ENCODE measurements at places on chromosomes 11 and 22.
A peak's percentile ranks its signal among the peaks of the same experiment; 100 is the strongest.

- DNase-seq, result no peak
These were observed 7.8 kb upstream of the DUSP18 start for GRCh38 chr22:30675436-30675835.

- DNase-seq, result peak; percentile 70
These were observed 5.9 kb downstream of the RNF215 start for GRCh38 chr22:30381264-30381663.

DNA sequence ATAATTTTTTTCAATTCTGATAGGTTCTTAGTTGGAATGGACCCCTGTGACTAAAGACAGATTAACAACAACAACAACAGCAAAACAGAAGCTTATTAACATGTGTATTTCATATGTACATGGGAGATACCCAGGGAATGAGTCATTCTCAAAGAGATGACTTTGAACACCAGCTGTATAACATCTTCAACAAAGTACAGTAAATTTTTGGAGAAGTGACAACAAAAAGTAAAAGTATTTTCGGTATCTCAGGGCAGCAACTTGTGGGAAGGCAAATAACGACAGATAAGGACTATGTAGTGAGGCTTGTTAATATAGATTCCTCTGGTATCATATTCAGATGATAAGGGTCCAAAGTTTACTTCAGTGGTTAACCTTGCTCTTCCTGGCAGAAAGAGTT lies 573.4 kb upstream of the RAG2 start:
- no peak for DNase-seq

GRCh38 chr11:35087648-35088047 lies 51.3 kb upstream of the CD44 start:
- DNase-seq, result no peak

DNA sequence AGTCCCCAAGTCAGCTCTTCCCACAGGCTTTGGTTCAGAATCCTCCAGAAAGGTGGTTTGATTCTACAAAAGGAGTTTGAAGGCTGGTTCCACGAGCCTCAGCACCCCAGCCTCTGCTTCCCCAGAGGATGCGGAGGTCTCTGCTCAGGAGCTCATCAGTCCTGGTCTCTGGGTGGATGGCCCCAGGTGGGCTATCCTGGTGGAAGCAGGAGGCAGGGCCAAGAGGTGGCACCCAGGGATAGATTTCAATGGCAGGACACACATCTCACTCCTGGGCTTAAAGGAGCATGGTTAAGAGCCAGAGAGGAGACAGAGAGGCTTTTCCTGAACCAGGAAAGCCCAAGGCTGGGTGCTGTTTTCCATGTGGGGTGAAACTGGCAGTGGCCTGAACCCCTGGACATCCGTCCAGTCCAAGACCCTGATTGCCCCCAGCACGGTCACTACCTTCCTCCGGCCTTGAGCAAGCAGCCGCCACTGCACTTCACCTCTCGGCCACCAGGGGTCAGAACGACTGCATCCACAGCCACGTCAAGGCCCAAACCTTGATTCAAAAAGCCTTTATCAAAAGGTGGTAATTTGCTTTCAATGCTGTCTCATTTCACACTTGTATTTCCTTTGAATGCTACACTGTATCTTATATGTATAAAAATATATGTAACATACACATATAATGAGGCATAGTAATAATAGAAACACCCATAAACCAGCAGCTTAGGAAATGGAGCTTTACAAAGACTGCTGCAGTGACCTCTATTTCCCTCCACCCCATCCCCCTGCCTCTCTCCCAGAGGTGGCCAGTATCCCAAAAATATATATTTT lies 19.3 kb upstream of the FXYD2 start:
- peak; percentile 96 for DNase-seq

- peak; percentile 83 for DNase-seq
These were observed 6.0 kb upstream of the SUSD2 start for GRCh38 chr22:24175160-24175808.

GRCh38 chr11:96567176-96567575 lies 177.4 kb downstream of the JRKL start:
- DNase-seq, result no peak

DNA sequence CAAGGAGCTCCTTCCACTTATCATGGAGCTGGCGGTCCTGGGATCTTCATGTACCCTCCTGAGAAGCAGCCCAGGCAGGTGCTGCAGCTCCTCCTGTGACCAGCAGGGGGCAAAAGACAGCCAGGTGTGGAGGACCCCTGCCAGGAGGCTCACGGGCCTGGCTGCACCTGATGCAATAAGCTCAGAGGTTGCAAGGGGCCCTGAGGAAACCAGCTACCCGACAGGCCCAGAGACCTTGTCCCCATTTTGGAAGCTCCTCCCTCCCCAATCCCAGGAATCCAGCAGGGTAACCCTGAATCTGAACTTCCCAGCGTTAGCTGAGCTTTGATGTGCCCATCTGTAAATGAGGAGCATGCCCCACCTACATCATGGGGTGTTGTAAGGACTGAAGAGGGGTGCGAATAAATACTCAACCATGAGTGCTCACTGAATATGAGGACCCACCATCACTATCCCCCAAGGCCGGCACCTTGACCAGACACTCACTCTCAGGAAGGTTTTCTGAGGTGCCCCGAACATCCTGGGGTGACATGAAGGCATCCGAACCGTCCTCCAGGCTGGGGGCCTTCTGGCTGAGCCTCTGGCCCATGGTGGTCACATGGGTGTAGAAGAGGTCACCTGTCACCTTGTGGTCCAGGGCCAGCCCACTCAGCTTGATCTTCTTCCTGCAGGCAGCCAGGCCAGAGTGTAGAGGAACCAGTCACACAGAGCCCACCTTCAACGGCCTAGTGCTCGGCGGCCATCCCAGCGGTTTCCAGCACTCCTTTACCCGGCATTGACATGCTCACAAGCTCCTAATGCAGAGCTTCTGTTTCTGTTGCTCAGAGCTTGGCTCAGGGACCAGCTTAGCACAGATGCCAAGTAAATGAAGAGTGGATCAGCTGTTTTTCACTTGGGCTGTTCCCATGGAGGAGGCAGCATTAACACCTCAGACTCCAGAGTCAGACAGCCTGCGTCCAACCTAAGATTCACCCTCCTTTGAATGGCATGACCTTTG lies 21.7 kb downstream of the SLC43A1 start:
- DNase-seq, result peak; percentile 88

DNA sequence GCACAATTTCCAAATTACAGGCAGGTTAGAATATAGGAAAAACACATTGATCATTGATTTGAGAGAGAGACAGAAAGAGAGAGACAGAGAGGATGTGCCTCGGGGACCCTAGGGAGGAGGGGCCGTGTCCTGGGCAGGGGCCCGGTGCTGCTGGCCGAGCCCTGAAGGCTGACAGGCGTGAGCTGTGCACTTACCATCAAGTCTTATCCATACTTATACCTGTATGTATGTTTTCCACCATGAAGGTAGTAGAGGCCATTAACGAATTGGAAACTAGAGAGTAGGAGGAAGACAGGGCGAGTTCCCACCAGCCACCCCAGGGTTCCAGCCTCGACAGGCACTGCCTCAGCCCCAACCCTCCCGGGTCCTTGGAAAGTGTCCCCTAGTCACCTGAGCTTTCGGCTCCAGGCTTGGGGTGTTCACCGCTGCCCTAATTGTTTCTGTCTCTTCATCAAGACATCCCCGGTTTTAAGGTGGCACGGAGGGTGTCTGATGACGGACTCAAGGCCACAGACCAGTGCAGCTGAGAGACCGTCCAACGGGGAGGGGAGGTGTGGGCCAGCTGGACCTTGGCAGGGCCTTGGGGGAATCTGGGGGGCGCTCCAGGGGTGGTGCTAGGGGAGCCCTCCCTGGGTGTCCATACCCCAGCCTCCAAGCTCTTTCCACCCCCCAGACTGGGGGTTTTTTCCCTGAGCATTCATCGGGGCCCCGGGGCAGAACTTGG lies 431.3 kb downstream of the TBC1D22A start:
- peak; percentile 10 for DNase-seq

DNA sequence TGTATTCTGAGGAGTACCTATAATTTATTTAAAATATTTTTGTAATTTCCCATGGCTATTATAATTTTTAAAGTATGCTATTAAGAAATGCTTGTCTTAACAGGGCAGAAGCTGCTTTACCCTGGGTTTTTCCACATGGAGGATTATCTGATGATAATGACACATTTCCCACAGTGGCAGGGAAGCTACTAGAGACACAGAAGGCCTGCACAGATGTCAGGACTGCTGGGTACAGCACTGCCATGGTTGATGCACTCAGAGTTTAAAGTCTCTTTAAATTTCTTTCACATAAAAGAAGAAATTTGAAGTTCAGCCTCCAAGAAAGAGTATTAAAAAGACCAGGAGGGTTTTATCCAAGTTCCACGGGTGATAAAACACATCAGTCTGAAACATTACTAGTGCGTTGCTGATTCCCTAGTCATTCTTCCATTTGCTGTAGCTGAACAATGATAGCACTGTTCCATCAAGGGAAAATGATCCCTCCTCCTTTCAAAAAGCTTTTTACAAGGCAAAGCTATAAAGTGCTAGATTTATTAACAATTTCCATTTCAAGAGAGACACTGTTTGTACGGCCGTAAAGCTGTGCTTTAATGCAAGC lies 363.0 kb downstream of the CNTN5 start:
- DNase-seq, result no peak

GRCh38 chr11:72370201-72370600 lies 64.1 kb downstream of the CLPB start:
- DNase-seq, result no peak

DNA sequence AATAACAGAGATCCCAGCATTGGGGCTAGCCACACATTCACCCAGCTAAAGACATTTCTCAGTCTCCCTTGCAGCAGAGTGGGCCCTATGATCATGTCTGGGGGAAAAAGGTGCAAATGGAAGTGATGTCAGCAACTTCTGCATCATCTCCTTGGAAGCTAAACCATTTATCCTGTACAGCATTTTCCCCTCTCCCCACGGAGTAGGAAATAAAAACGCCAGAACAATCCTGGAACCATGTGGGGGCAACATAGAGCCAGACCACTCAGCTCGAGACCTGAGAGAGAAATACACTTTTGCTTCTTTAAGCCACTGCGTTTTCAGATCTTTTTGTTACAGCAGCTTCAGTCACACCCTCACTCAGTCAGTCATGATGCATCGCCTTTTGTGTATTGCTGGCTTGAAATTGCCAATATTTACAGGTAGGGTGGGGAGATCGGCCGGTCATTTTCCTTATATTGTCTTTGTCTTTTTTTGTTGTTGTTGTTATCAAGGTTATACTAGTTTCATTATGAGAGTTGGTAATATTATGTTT lies 9.1 kb upstream of the RAC2 start:
- DNase-seq, result peak; percentile 23

DNA sequence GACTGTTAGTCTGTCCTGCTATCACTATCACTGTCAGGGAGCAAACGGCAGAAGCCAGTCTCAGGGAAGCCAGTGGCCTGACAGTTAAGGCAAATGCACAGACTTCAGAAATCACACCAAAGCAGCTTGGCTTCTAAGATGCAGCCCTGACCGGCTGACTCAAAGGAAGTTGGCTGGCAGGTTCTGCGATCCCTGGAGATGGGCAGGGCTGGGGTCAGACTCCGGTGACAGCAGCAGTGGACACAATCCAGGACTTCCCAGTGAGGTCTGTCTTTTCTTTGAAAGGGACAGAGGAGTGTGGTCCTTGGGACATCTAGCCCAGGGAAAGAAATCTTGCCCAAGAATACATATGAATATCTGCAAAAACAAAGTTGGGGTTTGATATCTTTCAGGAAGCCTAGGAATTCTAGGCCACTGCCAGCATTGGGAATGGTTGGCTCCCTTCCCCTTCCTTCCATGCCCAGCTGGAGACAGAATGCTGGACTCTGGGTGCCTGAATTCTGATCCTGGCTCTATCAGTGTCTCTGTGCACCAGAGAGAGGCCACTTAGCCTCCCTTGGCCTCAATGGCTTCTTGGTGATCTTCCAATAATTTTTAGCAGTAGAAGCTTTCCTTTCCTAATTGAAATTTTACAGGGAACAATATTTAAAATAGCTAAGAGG lies 108.9 kb downstream of the KIRREL3 start:
- no peak for DNase-seq

- no peak for DNase-seq
These were observed 141.6 kb downstream of the TRPC6 start for GRCh38 chr11:101442171-101442570.

- DNase-seq, result no peak
These were observed 7.2 kb downstream of the RAB36 start for GRCh38 chr22:23152238-23153114.

- no peak for DNase-seq
These were observed 19.1 kb downstream of the ETS1 start for GRCh38 chr11:128568166-128568778.

DNA sequence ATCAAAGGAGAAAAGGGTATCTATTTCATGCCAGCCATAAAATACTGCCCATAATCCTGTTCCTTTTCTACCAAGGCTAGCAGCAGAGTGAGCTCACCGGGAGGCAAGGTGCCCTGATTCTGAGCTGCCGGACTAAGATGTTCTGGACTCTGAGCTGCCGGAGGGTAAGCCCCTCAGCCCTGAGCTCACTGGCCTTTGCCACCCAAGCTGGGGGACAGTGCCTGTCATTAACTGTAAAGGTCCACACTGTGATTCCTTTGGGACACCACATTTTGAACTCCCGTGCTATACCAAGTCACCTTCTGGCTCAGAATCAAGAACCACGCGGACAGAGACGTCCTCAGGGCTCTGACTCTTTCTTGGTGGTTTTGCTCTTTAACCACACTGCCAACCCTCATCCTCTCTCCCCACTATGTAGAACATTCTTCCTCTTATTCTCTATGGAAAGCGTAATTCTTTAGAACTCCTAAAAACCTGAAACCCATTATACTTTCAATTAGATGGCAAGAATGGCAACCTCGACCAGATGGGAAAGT lies 88.4 kb upstream of the BID start:
- no peak for DNase-seq

DNA sequence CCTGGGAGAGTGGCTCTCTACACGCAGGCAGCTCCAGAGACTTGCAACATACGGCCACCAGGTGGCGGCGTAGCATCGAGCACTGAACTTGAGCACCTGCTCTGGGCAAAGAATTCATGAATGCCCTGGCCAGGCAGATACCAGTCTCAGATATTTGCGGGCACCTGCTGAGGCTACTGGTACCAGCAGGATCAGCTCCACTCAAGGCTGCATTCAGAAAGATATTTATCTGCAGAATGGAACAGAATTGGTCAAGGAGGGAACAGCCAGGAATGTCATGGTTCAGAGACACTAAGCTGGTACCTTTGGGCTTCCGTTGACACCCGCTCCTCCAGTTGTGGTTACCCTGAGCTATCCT lies 10.8 kb upstream of the CCDC86 start:
- peak; percentile 89 for DNase-seq

Data from activated CD8-positive, alpha-beta memory T cell treated with anti-CD3 and anti-CD28 coated beads, Interleukin-2, amount 50 U/mL, for 48 hours (primary cell).